ENCODE measurements at places on chromosomes 16 and 17.

DNA sequence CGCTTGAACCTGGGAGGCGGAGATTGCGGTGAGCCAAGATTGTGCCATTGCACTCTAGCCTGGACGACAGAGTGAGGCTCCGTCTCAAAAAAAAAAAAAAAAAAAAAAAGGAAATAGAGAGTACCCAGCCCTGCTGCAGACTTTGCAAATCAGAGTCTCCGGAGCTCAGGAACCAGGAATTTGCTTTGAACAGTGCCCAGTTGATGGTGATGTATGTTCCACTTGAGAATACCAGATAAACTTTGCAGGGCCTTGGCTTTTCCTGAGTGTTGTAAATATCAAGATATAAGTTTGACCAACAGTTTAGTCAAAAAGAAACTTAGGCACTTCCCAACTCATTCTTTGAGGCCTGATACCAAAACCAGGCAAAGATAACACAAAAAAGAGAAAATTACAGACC lies 30.6 kb upstream of the MAP3K14 start:
- no peak for DNase-seq

DNA sequence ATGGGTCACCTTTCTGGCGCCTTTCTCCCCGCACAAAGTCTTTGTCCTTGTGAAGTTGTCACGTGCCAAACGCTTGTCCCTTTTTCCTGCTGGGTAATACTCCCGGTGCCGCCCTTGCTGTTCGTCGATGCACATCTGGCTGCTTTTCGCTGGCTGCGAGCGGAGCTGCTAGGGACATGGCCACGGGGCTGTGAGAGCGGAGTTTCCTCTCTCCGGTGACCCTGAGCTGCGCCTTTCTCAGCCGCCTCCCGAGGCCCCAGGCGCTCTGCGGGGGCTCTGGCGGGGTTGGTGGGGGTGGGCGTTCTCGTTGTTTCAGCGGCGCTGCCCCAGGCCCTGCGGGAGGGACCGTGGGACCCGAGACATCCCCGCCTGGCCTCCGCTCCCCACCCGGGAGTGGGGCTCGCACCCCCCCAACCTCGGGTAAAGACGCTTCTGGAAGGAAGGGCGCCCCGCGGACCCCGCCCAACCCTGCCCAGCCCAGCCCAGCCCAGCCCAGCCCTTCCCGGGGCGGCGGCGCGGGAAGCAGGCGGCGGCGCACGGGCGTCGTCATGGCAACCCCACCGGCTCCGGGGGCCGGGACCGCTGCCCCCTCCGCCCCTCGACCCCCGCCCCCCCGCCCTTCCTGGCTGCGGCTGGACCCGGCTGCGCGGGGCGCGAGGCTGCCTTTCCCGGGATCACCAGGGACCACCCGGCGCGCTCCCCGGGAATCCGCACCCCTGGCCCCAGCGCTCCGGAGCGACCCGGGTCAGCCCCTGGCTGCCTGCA lies 12.3 kb downstream of the CHMP6 start:
- no peak for DNase-seq

DNA sequence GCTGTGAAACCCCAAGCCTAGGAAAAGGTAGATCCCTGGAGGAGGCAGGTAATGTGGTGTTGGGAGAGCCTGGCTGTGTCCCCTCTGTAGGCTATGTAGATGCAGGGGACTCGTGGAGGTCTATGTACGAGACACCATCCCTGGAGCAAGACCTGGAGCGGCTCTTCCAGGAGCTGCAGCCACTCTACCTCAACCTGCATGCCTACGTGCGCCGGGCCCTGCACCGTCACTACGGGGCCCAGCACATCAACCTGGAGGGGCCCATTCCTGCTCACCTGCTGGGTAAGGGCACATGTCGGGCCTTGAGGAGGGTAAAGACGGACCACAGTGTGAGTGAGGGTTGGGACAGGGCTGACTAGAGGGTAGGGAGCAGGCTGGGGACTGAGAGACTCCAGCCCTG lies 12.0 kb downstream of the ACE start:
- DNase-seq = no peak

- no peak for DNase-seq
Measured at GRCh38 chr16:84545114-84545737, 40.8 kb upstream of the MEAK7 start.
